ENCODE measurements at places on chromosomes 3 and 15.

DNA sequence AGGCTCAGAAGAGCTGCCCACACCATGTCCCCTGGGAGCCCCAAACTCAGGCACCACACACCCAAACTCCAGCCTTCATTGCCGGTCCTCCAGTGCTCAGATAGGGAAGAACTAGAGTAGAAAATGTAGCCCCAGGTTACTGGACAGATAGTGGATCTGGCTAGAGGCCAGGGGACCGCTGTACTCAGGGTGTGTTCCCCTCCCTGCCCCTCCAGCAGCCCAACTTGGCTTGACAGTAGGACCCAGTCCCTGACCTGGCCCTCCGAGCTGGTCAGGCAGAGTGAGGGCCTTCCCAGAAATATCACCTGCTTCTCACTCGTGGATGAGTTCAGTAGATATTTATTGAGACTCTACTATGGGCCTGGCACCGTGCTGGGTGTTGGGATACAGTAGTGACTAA lies 100.0 kb downstream of the CORO2B start:
- DNase-seq: no peak

DNA sequence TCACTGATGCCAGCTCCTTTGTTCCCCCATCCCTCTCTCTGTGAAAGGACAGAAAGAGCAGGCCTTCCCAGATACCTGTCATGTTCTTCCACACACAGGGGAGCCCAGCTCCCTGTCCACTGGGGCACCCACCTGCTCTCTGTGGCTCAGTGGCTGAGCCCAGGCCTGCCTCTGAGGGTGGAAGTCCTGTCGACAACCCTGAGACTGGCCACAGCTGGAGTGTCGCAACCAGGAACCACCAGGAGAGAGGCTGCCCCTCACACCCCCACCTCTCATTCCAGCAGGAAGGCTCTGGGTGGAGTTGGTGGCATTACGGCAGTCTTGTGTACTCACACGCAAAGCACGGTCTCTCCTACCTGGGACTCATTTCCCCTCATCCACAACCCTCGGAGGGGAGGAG lies 66.3 kb downstream of the MEGF11 start:
- no peak for DNase-seq

DNA sequence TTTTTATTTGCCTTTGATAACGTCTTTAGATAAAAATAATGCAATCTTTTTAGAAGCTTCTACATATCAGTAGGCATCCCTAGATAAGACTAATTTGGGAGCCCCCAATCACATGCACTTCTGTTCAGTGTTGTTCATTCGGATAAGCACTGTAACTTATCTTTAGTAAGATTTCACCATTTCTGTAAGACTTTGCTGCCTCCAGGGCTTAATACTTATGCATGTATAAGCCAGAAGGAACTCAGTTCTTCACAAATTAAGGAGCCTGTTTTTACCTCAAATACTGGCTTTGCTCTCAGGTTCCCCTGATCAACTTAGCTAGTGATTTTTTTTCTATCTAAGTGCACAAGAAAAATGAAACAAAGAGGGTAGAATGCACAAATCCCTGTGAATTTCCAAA lies 20.3 kb downstream of the DOCK3 start:
- no peak for DNase-seq

GRCh38 chr3:194128202-194128918 lies 7.6 kb upstream of the HES1 start:
- DNase-seq: no peak

GRCh38 chr15:58498821-58499580 lies 67.2 kb downstream of the LIPC start:
- peak; percentile 53 for DNase-seq

DNA sequence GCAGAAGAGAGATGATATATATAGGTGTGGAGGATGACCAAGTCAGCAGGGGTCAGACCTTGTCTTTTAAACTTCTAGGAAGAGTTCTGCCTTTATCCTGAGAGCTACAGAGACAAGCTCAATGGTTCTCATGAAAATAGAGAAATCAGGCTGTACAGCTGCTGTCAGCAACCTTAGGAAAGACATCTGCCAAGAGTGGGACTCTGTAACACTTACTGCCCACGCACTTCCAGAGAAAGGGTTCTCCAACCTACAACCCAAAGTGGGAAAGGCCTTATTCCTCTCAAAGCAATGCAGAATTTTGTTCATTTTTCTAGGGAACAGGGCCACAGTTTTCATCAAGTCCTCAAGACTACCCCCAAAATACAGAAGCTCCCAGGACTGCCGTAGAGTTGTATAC lies 138.7 kb downstream of the STT3B start:
- DNase-seq: no peak

DNA sequence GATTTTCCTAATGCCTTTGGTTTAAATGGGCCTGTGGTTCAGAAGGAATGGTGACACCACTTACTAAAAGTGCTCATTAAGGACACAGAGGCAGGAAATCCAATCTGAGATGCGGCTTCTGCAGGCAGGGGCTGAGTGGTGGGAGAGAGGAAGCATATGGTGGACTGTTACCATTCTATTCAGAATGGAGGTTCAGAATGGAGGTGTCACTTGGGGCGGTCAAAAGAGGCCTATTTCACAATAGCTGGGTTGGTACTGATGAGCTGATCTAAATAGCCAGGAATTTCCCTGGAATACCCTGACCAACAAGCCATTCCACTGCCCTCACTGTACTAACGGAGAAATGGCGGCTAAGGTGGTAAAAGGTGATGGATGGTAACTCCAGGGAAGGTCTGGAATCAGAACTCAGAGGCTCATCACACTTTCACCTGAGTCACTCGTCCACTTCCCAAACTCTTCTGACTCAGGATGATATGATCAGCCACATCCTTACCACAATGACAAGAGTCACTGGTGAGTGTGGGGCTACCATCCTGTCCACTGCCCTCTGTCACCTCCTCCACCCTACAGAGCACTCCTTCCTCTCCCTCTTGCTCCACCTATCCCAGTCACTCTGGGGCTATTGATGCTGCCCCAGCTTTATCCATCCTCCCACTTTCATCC lies 15.7 kb downstream of the RFT1 start:
- no peak for DNase-seq

DNA sequence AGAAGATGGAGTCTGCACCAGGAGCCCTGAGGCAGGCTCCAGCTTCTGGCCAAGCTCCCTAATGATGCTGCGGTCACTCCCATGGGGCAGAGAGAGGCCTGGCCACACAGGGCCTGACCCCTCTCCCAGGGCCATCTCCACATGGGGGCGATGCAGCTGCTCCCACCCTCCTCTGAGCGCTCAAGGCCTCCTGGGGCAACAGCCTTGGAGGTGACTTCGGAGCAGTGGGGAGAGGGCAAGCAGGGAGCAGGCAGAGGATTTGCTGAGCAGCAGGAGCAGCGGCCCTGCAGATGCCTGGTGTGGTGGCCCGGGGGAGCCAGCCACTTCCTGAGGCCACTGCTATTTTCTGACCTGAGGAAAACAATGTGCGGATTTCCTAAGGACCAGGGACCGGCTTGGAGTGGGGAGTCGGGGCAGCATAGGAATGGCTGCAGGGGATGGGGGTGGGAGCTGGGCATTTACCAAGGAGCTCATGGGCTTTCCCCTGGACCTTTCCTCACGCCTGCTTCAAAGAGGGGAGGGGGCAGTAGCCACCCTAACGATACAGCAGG lies 81.6 kb upstream of the RPL32 start:
- DNase-seq: no peak

- DNase-seq: no peak
Measured at GRCh38 chr3:151766454-151766853, 32.7 kb downstream of the AADACL2 start.

DNA sequence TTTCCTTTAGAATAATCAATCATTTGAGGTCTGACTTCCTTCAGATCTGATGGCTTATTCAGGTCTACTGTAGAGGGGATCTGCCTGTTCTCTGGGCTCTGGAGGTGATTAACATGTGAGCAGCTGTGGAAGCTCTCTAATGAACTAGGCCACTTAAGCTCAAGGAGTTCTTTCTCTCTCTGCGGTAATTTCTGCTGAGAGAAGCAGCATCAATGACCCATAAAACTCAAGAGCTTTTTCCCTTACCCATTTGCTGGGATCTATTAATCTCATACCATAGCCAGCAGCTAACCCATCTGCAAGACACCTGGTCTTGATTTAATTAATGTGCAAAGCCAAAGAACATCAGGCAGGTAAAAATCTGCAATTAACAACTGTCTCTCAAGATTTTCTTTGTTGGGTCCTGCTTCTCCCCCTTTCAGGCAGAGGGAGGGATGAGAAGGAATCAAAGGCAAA lies 73.2 kb upstream of the DLG1 start:
- no peak for DNase-seq

- no peak for DNase-seq
Measured at GRCh38 chr3:9271903-9272302, 22.5 kb upstream of the SRGAP3 start.

GRCh38 chr3:116863822-116864589 lies 154.4 kb downstream of the TUSC7 start:
- peak; percentile 8 for DNase-seq

DNA sequence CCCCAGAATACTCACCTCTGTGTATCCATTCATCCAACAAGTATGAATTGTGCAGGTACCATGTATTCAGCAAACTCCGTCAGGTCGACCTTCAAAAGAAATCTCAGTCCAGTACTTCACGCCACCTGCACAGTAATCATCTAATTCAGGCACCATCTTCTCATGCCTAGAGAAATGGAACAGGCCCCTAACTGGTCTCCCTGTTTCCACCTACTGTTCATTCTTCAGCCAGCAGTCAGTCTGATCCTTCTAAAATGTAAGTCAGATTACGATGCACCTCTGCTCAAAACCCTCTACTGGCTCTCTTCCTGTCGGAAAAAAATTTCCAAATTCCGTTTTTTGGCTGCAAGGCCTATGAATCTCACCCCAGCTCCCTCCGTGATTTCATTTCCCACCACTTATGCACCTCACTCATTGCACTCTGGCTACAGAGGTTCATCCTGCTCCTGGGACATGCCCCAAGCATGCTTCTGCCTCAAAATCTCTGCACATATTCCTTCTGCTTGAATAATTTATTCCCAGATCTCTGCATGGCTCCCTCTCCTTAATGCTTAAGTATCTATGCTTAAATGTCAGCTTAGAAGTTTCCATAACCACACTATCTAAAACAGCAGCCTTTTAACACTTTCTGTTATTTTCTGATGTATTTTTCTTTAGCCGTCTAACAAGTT lies 47.5 kb upstream of the PPP2R3A start:
- no peak for DNase-seq

DNA sequence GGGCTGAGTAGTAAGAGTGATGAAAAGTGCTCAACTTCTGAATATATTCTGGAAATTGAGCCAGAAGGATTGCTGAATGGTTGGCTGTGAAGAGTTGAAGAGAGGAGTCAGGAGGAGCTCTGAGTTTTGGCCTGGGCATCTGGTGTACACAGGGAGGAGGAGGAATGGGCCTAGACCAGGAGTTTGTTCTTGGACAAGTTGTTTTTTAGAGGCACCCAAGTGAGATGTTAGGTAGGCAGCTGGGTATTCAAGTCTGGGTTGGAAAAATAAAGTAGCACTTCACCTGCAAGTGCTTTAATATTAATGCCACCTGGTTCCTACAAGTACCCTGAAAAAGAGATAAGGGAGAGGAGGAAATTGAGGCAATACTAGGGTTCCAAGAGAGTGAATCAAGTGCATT lies 14.7 kb downstream of the BSN start:
- DNase-seq: no peak

GRCh38 chr3:13050446-13050845 lies 22.8 kb downstream of the IQSEC1 start:
- DNase-seq: no peak

Data from brain pericyte (primary cell).